ENCODE measurements at places on chromosomes 13 and 19.

- DNase-seq = no peak
Observed at GRCh38 chr13:32017474-32017873, 14.1 kb upstream of the FRY start.

DNA sequence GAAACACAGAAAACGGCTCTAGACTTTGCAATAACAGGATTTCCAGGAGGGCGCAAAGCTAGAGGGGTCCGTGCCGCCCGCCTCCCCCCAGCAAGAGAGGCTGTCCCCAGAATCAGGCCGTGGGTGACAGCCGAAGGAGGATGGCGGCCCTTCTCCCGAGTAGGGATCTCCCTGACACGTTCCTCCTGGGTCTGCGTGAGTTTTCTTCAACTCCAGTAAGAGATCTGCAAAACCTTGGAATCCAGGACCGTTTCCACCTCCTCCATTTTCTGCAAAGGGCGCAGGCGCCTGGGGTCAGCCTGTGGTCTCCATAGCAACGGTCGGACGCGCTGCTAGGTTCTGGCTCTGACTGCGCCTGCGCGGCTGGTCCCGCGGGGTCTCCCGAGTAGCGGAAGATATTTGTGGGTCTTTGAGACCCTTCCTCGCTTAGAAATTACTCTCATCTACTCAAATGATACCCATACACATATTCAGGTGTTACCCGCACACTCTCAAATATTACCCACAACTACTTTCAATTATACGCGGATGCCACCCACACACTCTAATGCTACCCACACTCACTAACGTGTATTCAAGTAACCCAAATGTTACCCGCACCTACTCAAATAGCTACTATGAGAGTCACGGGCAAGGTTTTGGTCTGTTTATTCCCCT lies 2.1 kb downstream of the PNMA8C start:
- DNase-seq = no peak

DNA sequence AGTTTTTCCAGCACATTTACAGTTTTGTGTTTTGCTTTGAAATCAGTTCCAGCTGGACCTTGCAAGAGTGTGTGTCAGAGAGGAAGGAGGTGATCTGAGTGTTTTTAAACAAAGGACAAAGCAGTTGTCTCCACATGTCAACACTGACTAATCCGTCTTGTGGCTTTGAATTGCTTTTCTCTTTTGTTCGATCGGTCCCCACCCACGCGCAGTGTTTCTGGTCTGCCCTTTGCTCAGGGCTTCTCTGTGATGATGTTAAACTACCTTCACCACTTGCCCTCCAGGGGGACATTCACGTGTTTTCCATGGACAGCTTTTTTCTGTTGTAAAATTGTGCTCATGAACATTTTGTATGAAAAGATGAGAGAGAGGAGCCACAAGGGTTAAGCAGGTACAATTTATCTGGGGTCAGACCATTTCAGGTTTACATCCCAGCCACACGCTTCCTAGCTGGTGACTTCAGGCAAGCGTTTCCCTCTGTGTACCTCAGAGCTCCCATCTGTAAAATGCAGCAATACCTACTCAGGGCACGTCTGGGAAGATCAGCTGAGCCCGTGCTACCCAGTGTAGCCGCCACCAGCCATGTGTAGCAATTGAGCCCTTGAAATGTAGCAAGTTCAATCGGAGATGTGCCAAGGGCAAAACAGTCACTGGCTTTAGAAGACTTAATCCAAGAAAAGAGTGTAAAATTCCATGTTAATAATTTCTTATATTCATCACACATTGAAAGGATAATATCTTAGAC lies 13.5 kb upstream of the PLA2G4C start:
- DNase-seq = no peak

- DNase-seq = no peak
Observed at GRCh38 chr19:49927526-49928264, 1.3 kb upstream of the ATF5 start.

DNA sequence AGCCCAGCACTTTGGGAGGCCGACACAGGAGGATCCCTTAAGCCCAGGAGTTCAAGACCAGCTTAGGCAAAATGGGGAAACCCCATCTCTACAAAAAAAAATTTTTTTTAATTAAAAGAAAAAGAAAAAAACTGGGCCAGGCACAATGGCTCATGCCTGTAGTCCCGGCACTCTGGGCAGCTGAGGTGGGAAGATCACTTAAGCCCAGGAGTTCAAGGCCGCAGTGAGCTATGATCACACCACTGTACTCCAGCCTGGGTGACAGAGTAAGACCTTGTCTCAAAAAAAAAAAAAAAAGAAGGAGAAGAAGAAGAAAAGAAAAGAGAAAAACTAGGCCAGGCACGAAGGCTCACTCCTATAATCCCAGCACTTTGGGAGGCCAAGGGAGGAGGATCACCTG lies 4.3 kb downstream of the ELL start:
- DNase-seq = no peak

- DNase-seq = no peak
Observed at GRCh38 chr19:3129112-3129511, 6.7 kb upstream of the GNA15 start.

DNA sequence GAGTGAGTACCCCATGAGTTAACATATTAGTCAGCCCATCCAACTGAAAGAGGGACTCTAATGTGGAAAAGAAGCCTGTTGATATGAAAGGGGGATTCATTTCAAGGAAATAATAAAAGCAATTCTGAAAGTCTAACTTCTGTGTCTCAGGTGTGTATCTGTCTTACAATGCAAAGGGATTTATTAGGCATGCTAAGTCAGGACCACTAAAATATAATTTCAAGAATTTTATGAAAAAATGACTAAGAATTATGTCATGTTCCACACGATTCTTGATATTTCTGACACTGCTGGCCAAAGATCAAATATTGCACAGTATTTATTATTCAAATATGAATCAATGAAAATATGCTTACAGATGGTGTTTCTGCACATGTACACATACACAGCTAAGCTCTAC lies 130.8 kb downstream of the KLF12 start:
- no peak for DNase-seq

- no peak for DNase-seq
Observed at GRCh38 chr13:34028496-34029442, 210.8 kb downstream of the RFC3 start.

GRCh38 chr19:23802290-23802689 lies 43.6 kb upstream of the ZNF681 start:
- DNase-seq = no peak

DNA sequence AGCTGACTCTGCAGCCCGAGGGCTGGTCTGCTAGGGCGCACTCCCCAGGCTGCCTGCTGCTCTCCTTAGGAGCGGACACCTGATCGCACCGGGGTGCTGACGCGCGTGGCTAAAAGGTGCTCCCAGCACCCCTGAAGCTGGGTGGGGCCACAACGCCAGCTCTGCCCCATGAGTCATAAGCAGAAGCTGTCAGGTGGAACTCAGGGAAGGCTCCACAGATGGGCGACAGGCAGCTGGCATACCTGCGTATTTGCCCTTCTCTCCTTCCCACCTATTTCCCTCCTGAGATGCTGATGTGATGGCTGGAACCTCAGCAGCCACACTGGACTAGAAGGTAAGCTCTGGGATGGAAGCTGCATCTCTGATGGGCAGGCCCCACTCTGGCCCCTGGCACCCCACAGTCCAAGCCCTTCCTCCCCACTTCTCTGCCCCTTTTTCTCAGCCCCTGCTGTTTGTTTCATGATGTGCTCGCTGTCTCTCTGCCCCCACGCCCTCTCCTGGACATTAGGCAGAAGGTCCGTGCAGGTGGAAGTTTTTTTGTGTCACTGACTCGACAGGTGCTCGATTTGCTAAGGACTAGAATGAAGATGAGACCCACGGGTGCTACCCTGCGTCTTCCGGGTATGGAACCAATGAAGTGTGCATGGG lies 30.3 kb upstream of the CACTIN start:
- DNase-seq = no peak

GRCh38 chr13:31056644-31057271 lies 104.9 kb downstream of the HSPH1 start:
- no peak for DNase-seq

GRCh38 chr19:2613507-2614295 lies 88.8 kb downstream of the GNG7 start:
- no peak for DNase-seq

DNA sequence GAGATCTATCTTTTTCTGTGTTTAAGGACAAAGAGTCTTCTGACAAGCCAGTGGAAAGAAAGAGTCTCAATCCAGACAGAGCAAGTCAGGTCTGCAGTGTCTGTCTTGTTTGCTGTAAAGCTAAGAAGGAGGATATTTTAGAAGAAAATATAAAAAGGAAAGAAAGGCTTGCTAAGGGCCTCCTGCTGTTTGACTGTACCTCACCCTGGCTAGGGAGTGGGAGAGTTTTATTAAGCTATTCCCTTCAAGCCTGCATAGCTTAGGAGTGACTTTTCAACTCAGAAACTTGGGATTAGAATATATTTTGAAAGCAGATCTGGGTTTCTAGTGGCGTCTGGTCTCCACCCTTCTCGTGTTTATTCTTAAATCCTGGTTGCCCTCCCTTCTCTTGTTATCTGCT lies 460.0 kb downstream of the COG6 start:
- no peak for DNase-seq

DNA sequence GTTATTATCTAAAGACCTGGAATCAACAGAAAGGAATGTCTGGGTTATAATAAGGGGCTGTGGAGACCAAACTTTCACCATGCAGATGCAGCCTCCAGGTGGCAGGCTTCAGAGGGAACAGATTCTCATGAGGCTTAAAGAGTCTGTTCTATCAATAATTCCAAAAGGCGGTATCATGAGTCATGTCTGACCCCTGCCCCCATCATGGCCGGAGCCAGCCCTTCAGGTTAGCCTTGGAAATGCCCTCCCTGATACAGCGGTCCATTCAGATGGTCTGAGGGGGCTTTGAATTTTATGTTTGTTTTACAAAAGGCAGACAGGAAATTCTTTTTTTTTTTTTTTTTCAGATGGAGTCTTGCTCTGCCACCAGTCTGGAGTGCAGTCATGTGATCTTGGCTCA lies 21.7 kb upstream of the LAMP1 start:
- DNase-seq = no peak

GRCh38 chr13:30103161-30103840 lies 204.1 kb downstream of the KATNAL1 start:
- no peak for DNase-seq

DNA sequence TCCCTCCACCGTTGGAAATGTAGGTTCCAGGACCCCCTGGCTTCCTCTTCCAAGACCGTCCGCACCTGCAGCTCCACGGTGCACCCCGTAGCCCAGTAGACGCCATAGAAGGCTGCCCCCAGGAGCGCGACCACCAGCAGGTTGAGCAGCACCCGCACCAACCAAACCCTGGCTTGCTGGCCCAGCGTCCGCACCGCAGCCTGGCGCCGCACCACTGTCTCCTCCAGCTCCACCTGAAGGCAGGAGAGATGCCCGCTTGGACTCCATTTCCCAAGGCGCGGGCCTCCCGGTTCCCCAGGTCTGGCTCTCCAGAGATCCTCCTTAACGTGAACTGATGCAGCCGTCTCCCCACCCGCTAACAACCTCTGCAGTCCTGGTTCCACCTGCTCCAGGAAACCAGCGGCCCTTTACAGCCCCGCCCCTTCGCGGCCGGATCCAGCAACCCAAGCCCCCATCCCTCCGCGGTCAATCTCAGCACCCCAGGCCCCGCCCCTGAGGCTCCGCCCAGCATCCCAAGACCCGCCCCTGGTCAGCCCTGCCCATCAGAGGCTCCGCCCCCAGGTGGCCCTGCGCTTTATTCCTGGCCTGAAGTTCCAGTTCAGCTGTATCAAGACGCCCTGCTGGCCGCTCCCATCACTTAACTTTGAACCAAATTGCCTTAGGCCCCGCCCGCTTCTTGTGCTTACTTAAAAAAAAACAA lies 5.0 kb upstream of the LENG1 start:
- DNase-seq = no peak

All from stimulated activated CD8-positive, alpha-beta memory T cell treated with anti-CD3 and anti-CD28 coated beads, Interleukin-4, amount 100 ng/mL, for 4 hours (primary cell).